ENCODE measurements at places on chromosomes 2 and 18.

- no peak for DNase-seq
Measured at GRCh38 chr18:37684590-37684989, 119.0 kb upstream of the CELF4 start.

DNA sequence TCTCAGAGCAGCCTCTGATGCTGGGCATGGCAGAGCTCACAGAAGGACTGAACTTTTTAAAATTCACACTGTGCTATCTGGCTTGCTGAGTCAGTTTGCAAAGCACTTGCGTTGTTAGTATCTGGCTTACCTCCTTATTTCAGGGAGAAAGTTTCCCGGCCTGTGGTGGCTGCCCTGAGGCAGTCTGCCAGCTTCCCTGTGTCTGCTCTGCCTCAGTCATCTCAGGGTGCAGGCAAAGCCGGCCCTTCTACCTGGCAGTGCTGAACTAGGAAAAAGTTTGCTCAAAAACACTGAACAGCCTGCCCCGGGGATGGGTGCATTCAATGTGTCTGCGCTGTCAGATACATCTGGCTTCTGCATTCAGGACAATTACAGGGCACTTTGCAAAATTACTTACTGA, 90.2 kb upstream of the UXS1 start:
- DNase-seq = no peak

DNA sequence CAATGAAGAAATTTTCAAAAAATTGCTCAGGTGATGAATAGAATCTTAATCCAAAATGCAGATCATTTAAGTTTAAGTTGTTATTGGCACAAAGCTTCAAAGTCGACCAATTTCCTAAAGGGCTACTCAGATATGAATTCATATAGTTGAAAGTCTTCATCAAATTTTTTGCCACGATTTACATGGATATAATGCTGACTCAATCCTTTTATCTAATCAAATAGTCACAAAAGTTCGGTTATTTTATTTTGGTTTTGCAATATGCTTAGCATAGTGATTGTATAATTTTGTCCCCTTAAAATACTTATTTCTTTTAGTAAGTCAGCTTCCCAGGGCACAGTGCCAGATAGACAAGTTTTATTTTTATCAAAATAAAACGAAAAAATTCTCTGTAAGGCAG, 227.3 kb downstream of the CD226 start:
- DNase-seq = no peak

DNA sequence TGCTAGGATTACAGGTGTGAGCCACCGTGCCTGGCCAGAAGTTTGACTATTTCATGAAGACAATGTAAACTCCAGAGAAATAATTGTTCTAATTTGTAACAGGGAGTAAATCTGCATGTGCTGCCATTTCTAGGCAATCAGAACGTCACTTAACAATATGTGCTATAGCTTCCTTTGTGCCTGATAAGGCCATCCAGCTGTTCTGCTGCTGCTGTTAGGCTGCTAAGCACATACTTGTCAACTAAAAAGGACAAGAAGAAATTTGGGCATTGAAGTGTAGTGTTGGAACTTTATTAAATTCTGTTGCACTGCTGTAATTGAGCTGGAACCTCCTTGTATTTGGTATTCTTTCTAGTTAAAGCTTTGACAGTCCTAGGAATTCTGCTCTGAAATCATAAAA, 57.1 kb downstream of the KIAA1328 start:
- no peak for DNase-seq

- DNase-seq = no peak
Measured at GRCh38 chr2:81589406-81589805, 1284.9 kb upstream of the LRRTM1 start.

DNA sequence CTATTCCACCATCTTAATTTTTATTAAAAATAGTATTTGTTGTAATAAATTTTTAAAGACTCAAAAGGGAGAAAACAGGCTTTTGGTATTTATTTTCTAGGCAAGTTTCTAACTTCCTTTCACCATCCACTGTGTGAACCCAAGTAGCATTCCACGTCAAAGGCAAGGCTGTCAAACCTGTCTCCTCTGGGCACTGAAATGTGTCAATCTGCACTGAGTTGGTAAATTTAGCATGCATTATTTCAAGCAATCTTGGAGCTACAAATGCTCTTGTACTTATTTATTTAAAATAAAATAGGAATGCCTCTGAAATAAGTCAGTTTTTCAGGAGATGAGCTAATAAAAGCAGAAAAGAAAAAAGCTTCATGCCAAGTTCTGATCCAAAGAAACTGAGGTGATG, 130.9 kb upstream of the CNTNAP5 start:
- no peak for DNase-seq

DNA sequence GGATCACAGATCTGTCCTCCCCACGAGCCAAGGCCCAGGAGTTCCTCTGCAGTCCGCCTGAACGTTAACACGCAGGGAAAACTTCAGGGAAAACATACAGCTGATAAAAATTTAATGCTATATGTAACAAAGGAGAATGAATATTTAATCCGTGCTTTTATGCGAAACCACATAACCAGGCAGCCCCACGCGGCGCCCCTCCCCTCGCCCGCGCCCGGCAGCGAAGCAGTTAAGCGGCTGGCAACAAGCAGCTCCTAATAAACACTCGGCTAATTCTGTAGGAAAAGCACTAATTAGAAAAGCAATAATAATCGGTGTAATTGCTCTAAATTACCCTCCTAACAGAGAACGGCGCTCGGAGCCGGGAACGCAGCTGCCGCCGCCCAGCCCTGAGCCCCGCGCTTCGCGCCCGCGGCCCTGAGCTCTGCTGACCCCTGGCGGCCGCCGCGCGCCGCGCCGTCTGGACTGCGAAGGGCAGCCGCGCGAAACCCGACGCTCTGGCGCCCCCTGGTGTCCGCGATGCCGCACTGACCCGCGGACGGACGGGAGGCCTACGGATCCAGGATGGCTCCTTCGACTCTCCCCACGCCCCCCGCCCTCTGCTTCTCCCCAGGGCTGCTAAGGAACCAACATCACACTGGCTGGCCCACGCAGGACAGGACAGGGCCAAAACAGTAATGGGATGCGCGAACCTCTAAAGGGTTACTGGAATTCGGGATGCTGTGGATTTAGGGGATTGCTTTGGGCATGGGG, 181.4 kb downstream of the SMAD2 start:
- peak; percentile 58 for DNase-seq

GRCh38 chr2:150889141-150889540, 372.5 kb downstream of the RBM43 start:
- DNase-seq = no peak

GRCh38 chr2:43333656-43334144, 107.3 kb upstream of the ZFP36L2 start:
- no peak for DNase-seq

- no peak for DNase-seq
Measured at GRCh38 chr2:117833911-117834310, 19.4 kb downstream of the DDX18 start.

GRCh38 chr18:3184275-3184963, 35.3 kb downstream of the MYOM1 start:
- no peak for DNase-seq

- DNase-seq = no peak
Measured at GRCh38 chr2:230891509-230891908, 26.8 kb downstream of the ITM2C start.

DNA sequence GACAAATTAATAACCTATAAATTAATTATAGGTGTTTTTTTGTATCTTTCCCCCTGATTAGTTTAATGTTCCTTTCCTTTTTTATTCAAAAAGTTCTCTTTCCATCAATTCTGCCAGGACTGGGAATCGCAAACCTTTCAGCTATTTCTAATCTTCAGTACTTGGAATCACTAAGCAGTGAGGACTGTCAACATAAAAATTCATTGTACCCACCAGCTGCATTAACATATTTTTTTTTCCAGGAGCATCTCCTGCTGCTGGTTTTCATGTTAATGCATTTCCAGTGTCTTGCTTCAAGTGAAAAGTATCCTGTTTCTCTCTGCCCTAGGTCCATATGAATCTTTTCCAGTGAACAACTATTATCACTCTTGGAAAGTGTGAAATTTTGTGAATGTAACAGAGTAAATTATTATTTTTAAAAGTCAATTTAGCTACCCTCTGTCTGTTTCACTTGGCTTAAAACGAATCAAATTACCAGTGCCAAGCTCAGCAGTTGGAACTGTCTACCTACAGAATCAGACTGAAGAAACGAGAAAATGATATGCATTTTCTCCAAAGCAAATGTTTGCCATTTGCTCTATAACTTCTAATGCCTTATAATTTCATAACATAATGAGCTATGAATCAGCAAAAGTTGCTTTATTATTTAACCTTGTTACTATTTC, 804.4 kb downstream of the EPHA4 start:
- DNase-seq = no peak

DNA sequence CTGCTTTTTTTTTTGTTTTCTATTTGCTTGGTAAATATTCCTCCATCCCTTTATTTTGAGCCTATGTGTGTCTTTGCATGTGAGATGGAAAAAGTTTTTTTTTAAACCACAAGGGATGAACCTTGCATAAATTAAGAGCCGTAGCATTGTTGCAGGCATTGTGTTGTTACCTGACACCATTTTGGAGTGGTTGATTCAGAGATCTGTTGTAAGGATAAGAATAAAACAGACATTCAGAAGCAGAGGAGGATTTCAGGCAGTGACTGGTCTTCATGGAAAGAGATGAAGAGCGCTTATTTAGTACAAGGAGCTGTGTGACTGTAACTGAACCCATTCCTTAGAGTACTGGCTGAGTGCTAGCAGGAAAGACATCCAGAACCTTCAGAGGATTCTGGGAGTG, 101.2 kb downstream of the LTBP1 start:
- no peak for DNase-seq

DNA sequence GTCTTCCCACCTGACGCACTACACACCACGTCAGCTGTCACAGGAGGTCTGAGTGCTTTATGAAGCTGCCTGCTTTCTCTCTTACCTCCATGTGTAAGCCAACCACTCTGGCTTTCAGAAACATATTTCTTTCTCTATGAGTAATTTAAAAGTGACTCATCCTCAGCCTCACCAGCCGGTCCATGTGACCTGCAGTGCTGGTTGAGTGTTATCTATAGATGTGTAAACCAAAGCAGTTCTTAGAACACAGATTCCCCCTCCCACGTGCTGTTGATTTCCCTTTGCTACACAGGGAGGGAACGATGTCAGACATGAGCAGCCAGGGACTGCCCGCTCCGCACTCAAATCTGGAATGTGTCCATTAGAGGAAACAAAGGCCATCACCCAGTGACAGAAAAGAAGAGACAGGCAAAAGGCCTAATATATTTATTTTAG, 157.8 kb downstream of the BCL2 start:
- DNase-seq = peak; percentile 70

- no peak for DNase-seq
Measured at GRCh38 chr2:28414583-28414982, 21.9 kb downstream of the FOSL2 start.

DNA sequence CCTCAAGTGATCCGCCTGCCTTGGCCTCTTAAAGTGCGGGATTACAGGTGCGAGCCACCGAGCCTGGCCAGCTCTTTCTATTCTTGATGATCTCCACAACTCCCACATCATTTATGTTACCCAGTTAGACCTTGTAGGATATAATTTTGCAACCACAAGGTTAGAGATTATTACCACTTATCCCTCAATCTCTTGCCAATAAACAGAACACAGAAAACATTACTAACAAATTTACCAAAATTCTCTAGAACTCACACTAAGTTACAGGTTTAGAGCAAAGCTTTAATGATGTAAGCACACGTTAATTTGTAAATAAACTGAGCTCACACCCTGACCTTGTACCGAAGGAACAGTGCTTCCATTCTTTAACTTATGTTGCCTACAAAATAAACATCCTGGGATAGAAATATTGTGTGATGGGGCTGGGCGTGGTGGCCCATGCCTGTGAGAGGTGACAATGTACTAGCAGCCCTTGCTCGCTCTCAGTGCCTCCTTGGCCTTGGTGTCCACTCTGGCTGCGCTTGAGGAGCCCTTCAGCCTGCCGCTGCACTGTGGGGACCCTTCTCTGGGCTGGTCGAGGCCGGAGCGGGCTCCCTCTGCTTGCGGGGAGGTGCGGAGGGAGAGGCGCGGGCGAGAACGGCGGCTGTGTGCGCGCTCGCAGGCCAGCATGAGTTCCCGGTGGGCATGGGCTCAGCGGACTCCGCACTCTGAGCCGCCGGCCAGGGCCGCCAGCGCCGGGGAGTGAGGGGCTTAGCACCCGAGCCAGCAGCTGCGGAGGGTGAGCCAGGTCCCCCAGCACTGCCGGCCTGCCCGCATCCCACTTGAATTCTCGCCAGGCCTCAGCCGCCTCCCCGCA, 42.1 kb upstream of the ITSN2 start:
- no peak for DNase-seq

GRCh38 chr2:55864351-55865084, 59.1 kb downstream of the EFEMP1 start:
- DNase-seq = no peak

- no peak for DNase-seq
Measured at GRCh38 chr2:27689424-27689823, 25.7 kb downstream of the SLC4A1AP start.

- no peak for DNase-seq
Measured at GRCh38 chr2:43100883-43101662, 125.3 kb downstream of the ZFP36L2 start.

GRCh38 chr18:59839931-59840685, 59.7 kb upstream of the PMAIP1 start:
- DNase-seq = no peak

GRCh38 chr2:207223051-207223450, 57.3 kb upstream of the KLF7 start:
- no peak for DNase-seq

GRCh38 chr2:70981866-70982810, 3.7 kb downstream of the ANKRD53 start:
- no peak for DNase-seq

- peak; percentile 10 for DNase-seq
Measured at GRCh38 chr2:127623388-127624319, 22.3 kb upstream of the GPR17 start.

GRCh38 chr2:224127871-224128501, 88.9 kb upstream of the SERPINE2 start:
- no peak for DNase-seq

GRCh38 chr2:203973000-203973399, 36.4 kb downstream of the ICOS start:
- no peak for DNase-seq

GRCh38 chr2:20657522-20658235, 6.8 kb upstream of the HS1BP3 start:
- no peak for DNase-seq

Measured in omental fat pad (tissue), 4 donors.